Stomach (tissue), 19 donors: ENCODE measurements at places on chromosomes 3 and 15. TPM values are rescaled to one million over a fixed set of nuclear protein-coding genes. Genes with fewer than 3 reads are reported as not detected.
A peak's percentile ranks its signal among the peaks of the same experiment; 100 is the strongest.

Gene WWTR1
- total RNA-seq: 61.3 TPM

Gene PRRT3
- total RNA-seq: 0.58 TPM

Gene C2CD4A
- 3.0 TPM for total RNA-seq

Gene PLEKHO2
- 21.5 TPM for total RNA-seq

GRCh38 chr3:86929046-86929445 is 61.9 kb downstream of the VGLL3 start:
- no peak for DNase-seq

GRCh38 chr3:143002083-143002712 is 828 bp downstream of the U2SURP start:
- peak; percentile 48 for DNase-seq

DNA sequence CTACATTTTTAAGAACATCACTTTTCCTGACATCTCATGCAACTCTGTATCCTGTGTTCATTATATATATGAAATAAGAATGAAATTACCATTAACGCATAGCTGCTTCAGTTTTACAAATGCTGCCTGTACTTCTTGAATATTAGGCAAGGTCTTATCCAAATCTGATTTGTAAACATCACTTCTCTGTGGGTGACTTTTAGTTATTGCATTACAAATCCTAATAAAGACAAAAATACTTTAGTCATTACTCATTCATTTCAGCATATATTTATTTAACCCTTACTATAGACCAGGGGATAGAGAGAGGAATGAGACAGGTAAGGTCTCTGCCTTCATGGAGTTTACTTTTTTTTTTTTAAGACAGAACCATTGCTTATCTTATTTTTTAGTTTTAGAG is 36.8 kb downstream of the MTMR10 start:
- no peak for DNase-seq

DNA sequence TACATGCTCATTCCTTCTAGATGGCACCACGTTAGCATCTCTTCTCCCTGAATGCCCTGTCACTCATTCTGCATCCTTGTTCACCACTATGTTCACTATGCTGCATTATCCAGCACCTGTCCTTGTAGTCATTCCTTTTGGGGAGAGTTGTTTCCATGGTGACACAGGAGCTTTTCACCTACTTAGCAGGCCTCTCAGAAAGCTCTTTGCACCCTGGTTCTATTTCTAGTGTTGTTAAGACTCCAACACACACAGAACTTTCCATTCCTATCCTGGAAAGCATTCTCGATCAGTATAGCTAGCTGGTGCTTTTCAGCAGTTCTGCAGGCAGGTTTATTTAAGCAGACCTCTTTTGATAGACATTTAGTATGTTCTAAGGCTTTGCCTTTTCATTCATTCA is 6.7 kb upstream of the RPL14 start:
- no peak for DNase-seq
